ENCODE measurements at places on chromosomes 7 and 10. TPM values are rescaled to one million over a fixed set of nuclear protein-coding genes. Genes with fewer than 3 reads are reported as not detected.

DNA sequence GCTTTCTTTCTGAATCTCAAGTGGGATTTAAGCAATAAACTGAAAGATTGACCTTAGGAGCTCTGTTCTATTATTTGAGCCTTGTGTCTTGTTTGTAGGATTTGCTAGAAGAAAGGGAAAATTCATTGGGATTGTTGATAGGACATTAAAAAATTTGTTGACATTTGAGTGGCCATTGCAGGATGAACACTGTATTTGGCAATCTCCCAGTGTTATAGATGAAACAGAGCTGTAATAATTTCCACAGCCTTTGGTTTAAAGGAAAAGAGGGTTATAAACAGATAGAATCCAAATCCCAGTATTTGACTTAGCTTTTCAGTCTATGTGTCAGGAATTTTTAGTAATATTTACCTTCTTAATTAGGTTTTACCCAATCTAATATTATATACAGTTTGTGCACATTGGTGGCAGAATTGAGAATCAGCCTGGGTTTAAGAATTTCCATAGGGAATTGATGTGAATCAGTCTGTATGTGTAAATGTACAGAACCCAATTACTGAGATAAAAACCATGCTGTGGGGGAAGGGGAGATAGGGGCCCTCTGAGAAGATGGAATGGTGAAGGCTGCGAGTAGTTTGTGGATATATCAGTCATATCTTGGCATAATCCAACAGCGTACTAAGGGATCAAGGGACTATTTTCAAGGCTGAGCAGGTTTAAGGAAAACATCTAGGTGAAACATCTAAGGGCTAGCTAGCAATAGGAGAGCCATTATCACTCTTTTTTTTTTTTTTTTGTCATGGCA lies 6.5 kb downstream of the SGPL1 start:
- no peaks in the 10 kb centered on the region for H3K4me1 ChIP-seq
- no peak overlapping the region for H3K4me3 ChIP-seq
- H3K36me3 ChIP-seq = peaks cover 1% of the 10 kb centered on the region
- no peak for DNase-seq
- no peak overlapping the region for H3K27ac ChIP-seq
- H3K27me3 ChIP-seq = no peaks in the 10 kb centered on the region

OR2A42 gene
- total RNA-seq = not detected

CALN1 gene
- total RNA-seq = 0.14 TPM

- no peaks in the 10 kb centered on the region for H3K27me3 ChIP-seq
- H3K4me3 ChIP-seq = no peak overlapping the region
- H3K27ac ChIP-seq = no peak overlapping the region
- H3K36me3 ChIP-seq = peaks cover 51% of the 10 kb centered on the region
These were observed 9.0 kb downstream of the GATAD1 start for GRCh38 chr7:92456236-92456635.

LRIT1 gene
- total RNA-seq = not detected
